ENCODE measurements at places on chromosomes 2 and 18. TPM values are rescaled to one million over a fixed set of nuclear protein-coding genes. Genes with fewer than 3 reads are reported as not detected.

DNA sequence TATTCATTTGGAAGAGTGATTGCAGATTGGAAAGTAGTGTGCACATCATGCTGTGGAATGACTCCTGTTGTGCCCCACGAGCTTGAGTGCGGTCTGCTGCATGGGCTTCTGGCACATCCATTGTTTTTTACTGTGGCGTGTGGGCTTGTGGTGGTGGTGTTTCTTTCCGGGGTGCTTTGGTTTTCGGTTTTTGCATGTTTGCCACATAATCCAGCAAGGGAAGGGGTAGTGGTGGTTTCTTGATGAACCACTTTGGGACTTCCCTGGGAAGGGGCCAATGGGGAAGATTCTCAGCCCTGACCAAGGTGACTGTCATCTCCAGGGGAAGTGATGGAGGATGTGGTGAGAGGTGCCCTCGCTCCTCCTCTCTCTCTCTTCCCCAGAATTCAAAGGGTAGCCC lies 57.0 kb downstream of the COA5 start:
- no peaks in the 10 kb centered on the region for H3K27me3 ChIP-seq
- peaks cover 84% of the 10 kb centered on the region for H3K36me3 ChIP-seq
- H3K4me1 ChIP-seq: no peaks in the 10 kb centered on the region
- H3K27ac ChIP-seq: no peak overlapping the region

PPIL3 gene
- total RNA-seq: 31.2 TPM

- H3K4me3 ChIP-seq: no peak overlapping the region
- H3K27me3 ChIP-seq: no peaks in the 10 kb centered on the region
- H3K36me3 ChIP-seq: no peaks in the 10 kb centered on the region
- H3K27ac ChIP-seq: peak overlapping the region; percentile 27
Measured at GRCh38 chr18:59021500-59021899, 118.2 kb upstream of the SEC11C start.

DNA sequence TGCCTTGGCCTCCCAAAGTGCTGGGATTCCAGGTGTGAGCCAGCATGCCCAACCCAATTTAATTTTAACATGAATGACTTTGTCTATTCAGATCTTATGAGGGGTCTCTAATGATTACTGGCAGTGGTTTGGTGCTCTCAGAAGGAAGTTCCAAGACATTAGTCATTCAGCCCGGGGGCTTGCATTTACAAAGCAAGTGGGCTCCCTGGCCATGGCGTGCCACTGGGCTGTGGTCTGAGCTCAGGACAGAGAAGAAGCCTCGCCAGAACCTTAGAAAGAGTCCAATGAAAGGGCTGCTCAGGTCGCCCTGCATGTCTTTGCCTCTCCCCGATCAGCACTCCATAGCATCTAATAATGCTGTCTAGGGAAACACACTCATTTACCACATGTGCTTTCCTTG lies 182.6 kb upstream of the CHAC2 start:
- no peaks in the 10 kb centered on the region for H3K36me3 ChIP-seq
- no peak for DNase-seq
- no peak overlapping the region for H3K4me3 ChIP-seq
- H3K4me1 ChIP-seq: no peaks in the 10 kb centered on the region
- no peak overlapping the region for H3K27ac ChIP-seq

DNA sequence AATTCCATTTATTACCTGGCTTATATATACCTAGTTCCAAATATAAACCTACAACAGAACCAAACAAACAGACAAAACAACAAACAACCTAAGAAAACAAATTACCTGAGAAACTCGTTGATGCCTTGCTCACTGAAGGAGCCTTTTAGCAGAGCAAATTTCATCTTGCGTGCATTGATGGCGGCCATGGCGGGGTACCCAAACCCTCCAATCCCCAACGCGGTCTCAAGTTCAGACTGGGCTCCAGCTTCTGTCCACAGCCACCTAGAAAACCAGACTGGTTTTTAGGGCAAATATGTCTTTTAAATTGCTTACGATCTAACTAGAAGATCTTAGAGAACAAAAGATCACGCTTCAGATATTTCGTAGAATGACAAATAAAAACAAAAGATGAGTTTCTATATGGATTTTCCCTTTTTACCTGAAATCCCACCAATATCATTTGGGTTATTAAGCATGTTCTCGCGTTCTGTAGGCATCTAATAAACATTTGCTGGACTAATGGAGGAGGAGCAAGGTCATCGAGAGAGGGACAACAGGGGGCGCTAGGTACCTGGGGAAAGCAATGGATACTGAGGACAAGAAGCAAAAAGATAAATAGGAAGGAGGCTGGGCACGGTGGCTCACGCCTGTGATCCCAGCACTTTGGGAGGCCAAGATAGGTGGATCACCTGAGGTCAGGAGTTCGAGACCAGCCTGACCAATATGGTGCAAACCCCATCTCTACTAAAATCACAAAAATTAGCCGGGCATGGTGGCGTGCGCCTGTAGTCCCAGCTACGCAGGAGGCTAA lies 25.2 kb downstream of the PDIA6 start:
- peaks cover 100% of the 10 kb centered on the region for H3K36me3 ChIP-seq
- H3K27ac ChIP-seq: no peak overlapping the region
- no peak overlapping the region for H3K4me3 ChIP-seq
- no peak for DNase-seq
- no peaks in the 10 kb centered on the region for H3K27me3 ChIP-seq
- no peaks in the 10 kb centered on the region for H3K4me1 ChIP-seq

CCDC148 gene
- total RNA-seq: 1.2 TPM

SERPINB4 gene
- total RNA-seq: not detected

DNA sequence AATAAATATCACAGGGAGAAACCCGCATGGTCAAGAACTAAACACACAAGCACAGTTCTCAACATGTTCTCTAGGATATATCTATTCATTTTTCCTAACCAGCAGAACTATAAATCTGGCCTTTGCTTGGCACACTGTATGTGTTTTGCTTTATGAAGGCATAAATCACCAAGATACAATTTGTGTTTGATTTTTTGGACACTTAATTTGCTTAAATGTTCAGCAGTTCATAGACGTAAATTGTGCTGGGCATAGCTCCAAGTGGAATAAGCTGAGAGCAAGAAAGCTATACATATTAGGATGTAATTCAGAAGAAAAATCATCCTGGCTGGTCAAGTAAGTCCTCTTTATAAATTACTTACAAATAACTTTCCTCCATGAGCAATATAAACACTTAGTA lies 341.5 kb upstream of the ATP5MC3 start:
- H3K27me3 ChIP-seq: no peaks in the 10 kb centered on the region
- H3K4me1 ChIP-seq: no peaks in the 10 kb centered on the region
- no peak overlapping the region for H3K27ac ChIP-seq

DNA sequence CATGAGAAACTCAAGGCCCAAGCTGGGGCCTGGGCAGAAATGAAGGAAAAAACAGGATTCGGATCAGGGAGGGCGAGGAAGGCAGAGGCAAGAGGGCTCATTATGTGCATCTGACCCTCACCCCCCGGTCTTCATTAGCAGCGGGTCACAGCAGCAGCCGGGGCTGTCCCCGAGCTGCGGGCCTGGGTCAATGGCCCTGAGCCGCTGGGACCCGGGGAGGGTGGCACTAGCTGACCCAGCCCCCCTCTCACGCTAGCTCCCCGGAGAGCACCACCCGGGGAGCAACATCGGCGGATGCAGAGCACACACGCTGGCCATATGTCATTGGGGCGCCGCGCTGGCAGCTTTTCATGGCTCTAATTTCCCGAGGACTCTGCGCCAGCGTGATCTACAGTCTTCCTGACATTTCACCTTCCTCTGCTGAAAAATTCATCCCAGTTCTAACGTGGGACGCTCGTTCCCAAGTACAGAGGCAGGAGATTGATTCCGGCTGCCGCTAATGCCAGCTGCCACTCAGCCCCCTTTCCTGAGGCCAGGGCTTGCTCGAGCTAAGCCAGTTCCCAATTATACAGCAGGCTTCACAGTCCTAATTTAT lies 63.7 kb downstream of the EIPR1 start:
- no peak for DNase-seq
- no peak overlapping the region for H3K4me3 ChIP-seq
- no peak overlapping the region for H3K27ac ChIP-seq
- no peaks in the 10 kb centered on the region for H3K36me3 ChIP-seq
- H3K27me3 ChIP-seq: no peaks in the 10 kb centered on the region
- H3K4me1 ChIP-seq: no peaks in the 10 kb centered on the region

GRCh38 chr2:55721596-55722215 lies 28.1 kb upstream of the PNPT1 start:
- no peak overlapping the region for H3K4me3 ChIP-seq
- no peaks in the 10 kb centered on the region for H3K36me3 ChIP-seq
- no peaks in the 10 kb centered on the region for H3K4me1 ChIP-seq

POTEI gene
- not detected for total RNA-seq

RBKS gene
- 1.9 TPM for total RNA-seq

GRCh38 chr2:237996021-237996593 lies 29.3 kb downstream of the UBE2F start:
- peaks cover 8% of the 10 kb centered on the region for H3K4me1 ChIP-seq
- H3K27ac ChIP-seq: no peak overlapping the region
- no peak overlapping the region for H3K4me3 ChIP-seq
- peaks cover 18% of the 10 kb centered on the region for H3K36me3 ChIP-seq
- peak; percentile 69 for DNase-seq
- H3K27me3 ChIP-seq: no peaks in the 10 kb centered on the region

DNA sequence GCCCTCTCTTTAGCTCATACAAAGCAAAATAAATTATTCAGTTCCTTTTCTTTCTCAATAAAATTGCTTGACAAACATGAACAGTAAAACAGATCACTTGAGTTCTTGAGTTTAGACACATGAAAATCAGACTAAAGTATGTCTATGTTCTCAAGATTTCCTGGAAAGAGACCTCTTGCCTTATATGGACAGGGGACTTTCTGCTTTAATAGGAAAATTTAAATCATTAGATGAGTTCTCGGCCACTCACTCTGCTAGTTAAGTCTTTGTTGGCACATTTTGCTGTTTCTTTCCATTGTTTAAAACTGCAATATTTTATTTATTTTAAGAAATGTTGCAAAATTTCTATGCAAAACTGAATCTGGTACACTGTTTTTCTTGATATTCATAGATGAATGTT lies 207.8 kb downstream of the RND3 start:
- no peak for DNase-seq
- H3K4me1 ChIP-seq: no peaks in the 10 kb centered on the region
- no peak overlapping the region for H3K4me3 ChIP-seq
- no peaks in the 10 kb centered on the region for H3K27me3 ChIP-seq
- H3K36me3 ChIP-seq: no peaks in the 10 kb centered on the region

DLX2 gene
- not detected for total RNA-seq

GRCh38 chr2:163570391-163570790 lies 165.4 kb downstream of the FIGN start:
- H3K27ac ChIP-seq: no peak overlapping the region
- no peak for DNase-seq
- H3K4me1 ChIP-seq: no peaks in the 10 kb centered on the region
- H3K27me3 ChIP-seq: no peaks in the 10 kb centered on the region

DNA sequence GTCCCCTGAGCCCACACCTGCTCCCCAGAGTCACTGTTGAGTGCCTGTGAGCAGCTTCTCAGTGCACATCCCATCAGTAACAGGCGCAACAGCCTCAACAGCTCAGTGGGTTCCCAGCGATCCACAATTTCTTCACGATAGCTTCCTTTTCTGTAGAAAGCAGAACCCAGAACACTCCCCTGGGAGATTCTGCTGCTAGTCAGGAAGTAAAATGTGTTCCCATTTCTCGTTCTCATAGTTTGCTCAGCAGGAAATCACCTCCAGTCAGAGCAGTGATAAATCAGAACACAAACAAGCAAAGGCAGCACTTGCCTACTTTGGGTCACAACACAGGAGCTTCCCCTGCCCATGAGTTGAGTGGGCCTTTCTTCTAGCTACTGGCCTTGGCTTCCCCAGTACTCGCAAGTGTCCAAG lies 48.9 kb upstream of the ATG16L1 start:
- peaks cover 20% of the 10 kb centered on the region for H3K36me3 ChIP-seq
- no peak for DNase-seq
- no peak overlapping the region for H3K4me3 ChIP-seq

DNA sequence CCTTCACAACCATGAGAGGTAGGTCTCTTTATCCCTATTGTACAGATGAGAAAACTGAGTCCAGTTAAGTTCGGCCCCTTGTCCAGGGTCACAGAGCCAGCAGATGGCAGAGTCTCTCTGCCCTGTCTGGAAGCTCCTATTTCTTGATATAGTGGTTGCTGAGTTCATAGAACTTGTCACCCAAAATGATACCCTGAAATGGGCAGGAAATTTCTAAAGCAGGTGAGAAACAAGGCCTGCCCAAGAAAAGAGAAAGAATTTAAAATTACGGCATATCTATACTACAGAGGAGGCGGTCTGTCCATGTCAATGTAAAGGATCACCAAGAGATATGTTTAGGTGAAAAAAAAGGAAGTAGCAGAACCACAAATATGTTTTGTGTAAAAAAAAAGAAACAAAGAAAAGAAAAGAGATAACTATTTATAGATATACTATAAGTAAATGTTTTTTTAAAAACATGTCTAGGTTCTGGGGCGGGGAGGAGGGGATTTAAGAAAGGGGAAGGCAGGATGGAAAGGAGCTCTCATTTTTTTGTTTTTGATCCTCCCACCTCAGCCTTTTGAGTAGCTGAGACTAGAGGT lies 39.8 kb downstream of the MYO7B start:
- H3K4me3 ChIP-seq: no peak overlapping the region
- no peaks in the 10 kb centered on the region for H3K27me3 ChIP-seq
- no peak overlapping the region for H3K27ac ChIP-seq
- H3K4me1 ChIP-seq: no peaks in the 10 kb centered on the region

AQP4 gene
- total RNA-seq: 345 TPM

- no peaks in the 10 kb centered on the region for H3K36me3 ChIP-seq
- no peaks in the 10 kb centered on the region for H3K27me3 ChIP-seq
- no peak for DNase-seq
Measured at GRCh38 chr2:234285541-234285940, 211.3 kb downstream of the ARL4C start.

SAG gene
- total RNA-seq: not detected

AGPS gene
- 44.8 TPM for total RNA-seq

GRCh38 chr2:120472891-120473309 lies 127.0 kb downstream of the INHBB start:
- no peak overlapping the region for H3K4me3 ChIP-seq
- H3K4me1 ChIP-seq: peaks cover 30% of the 10 kb centered on the region
- no peaks in the 10 kb centered on the region for H3K36me3 ChIP-seq
- peak; percentile 68 for DNase-seq
- H3K27ac ChIP-seq: peak overlapping the region; percentile 59
- H3K27me3 ChIP-seq: no peaks in the 10 kb centered on the region

DNA sequence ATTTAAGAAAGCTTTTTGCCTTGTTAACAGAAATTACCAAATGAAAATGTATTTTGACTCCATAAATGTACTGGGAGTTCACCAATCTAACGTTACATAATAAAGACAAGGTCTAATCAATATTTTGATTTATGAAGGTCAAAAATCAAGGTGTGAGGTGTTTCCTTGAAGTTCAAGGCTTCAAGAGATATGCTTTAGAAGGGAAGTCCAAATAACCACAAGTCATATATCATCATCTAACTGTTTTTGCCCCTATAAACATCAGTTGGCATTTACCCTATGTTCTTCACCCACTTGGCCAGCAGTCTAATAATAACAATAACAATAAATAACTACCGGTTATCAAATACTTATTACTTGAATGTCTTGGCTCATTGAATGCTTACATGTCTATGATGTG lies 196.1 kb upstream of the ID2 start:
- H3K4me1 ChIP-seq: peaks cover 18% of the 10 kb centered on the region
- H3K27me3 ChIP-seq: no peaks in the 10 kb centered on the region
- no peak for DNase-seq
- no peak overlapping the region for H3K4me3 ChIP-seq
- no peaks in the 10 kb centered on the region for H3K36me3 ChIP-seq
- no peak overlapping the region for H3K27ac ChIP-seq

- no peak overlapping the region for H3K4me3 ChIP-seq
- H3K4me1 ChIP-seq: peaks cover 8% of the 10 kb centered on the region
- no peak for DNase-seq
- H3K27ac ChIP-seq: no peak overlapping the region
- H3K27me3 ChIP-seq: no peaks in the 10 kb centered on the region
Measured at GRCh38 chr2:86372641-86373502, 35.4 kb upstream of the REEP1 start.

GRCh38 chr18:70464343-70465114 lies 175.7 kb downstream of the SOCS6 start:
- no peak overlapping the region for H3K27ac ChIP-seq
- peaks cover under 1% of the 10 kb centered on the region for H3K27me3 ChIP-seq
- peak overlapping the region; percentile 34 for H3K4me3 ChIP-seq
- no peaks in the 10 kb centered on the region for H3K36me3 ChIP-seq
